ENCODE measurements at places on chromosomes 16 and 17. TPM values are rescaled to one million over a fixed set of nuclear protein-coding genes. Genes with fewer than 3 reads are reported as not detected.
A peak's percentile ranks its signal among the peaks of the same experiment; 100 is the strongest.

- DNase-seq: no peak
Measured at GRCh38 chr16:61676740-61677139, 359.5 kb downstream of the CDH8 start.

DNA sequence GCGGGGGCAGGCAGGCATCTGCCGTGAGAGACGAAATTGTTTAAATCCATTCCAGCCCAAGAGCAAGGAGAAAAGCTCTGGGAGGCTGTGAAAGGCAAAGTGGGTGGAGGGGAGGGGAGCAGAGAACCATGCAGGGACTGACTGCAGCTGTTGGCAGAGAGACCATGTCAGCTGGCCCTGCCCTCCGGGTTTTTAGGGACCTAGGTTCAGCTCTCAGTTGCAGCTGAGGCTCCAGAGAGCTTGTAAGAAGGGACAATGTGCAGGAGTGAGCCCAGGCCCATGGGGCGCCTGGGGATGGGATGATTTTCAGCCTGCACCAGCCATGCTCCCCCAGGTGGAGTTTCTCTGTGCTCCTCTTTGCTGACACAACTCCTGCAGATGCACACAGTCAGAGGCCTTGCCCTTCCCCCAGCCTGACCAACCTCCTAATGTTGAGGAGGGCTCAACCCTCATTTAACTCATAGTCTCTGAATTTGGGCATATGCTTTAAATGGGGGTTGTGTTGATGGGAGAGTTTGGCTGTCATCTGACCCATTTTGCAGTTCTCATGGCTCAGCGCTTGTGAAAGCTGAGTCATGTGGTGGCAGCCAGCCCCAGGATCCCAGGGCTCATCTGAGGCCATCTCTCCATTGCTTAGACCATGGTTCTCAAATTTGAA is 70.9 kb downstream of the PLXDC1 start:
- DNase-seq: no peak

DNA sequence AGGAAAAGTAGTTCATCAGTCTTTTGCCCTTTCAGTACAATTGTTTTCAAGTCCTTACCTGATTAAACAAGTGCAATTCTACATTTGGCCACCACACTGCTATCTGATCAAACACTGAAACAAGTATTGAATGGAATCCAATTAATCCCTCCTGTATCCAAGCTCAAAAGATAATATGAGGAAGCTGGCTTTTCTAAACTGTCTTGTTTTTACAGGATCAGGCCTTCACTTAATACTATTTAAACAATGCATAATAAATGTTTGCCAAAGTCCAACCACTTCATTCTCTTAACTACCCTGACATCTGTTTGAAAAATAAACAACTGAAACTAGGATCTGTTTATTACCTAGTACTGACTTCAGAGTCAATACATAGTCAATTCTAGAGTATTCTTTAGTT is 131.6 kb downstream of the MRTFB start:
- DNase-seq: no peak

- DNase-seq: peak; percentile 90
Measured at GRCh38 chr17:40111221-40112128, 10.3 kb upstream of the MSL1 start.

DNA sequence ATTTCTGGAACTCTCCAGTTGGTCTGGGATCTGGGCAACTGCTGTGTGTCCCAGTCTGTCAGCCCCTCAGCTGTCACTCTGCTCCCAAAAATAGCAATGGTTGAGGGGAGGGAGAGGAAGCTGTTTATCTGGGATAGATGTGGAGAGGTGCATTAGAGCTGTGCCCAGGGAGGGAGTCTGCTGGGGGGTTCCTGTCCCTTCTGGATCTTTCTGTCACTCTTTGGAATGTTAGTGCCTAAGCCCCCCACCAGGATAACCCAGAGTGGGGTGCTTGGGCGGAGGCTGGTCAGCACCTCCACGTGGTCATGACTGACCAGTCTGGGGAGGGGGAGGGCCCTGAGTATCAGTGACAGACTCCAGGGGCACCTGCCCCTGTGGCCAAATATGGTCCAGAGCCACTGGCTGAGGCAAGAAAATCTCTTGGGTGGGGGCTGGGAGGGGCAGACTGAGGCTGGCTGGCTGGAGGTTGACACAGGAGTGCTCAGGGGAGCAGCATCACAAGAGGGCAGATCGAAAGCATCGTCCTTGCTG is at the start of gene UNC45B:
Gene UNC45B (plus strand): TSS at position 443 of the 531 bp plus-strand sequence. CDS start 447 bp downstream, outside the sequence.
- no peak for DNase-seq

DNA sequence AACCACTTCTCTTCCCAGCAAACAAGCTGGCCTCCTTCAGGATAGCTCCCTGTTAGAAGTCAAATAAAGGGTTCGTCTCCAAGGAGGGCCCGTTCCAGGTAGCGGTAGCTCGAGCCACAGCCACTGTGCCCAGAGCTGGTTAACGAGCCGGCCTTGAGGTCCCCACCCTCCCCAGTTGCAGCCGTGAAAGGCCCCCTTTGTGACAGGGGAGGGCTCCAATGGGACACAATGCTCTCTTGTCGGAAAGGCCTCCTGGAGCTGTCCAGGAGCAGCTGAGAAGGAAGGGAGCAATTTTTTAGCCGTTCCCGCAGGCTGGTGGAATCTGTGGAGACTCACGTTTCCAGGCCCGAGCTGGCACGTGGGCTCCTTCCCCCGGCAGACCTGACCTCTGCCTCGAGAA is 29.9 kb upstream of the FOXF1 start:
- no peak for DNase-seq

DNA sequence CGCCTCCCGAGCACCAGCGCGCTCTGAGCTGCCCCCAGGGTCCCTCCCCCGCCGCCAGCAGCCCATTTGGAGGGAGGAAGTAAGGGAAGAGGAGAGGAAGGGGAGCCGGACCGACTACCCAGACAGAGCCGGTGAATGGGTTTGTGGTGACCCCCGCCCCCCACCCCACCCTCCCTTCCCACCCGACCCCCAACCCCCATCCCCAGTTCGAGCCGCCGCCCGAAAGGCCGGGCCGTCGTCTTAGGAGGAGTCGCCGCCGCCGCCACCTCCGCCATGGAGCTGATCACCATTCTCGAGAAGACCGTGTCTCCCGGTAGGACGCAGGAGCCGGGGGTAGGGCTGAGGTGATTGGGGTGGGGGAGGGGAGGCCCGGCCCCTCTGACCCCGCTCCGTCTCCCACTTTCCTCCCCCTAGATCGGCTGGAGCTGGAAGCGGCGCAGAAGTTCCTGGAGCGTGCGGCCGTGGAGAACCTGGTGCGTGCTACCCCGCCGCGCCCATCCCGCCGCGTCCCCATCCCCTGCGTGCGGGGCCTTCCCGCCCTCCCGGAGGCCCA is 329 bp downstream of the KPNB1 start:
- DNase-seq: no peak

DNA sequence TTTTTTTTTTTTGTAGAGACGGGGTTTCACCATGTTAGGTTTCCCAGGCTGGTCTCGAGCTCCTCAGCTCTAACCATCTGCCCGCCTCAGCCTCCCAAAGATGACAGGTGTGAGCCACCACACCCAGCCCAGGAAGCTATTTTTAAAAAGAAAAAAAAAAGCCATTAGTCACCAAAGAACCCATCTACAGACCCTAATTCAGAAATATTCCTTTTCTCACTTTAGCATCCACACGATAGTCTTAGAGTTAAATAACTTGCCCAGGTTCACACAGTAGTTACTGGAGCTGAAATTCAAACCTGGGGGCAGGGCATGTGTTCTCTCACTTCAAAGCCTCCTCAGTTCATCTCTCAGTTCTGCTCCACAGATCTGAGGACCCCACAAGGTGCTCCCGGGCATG is 70.3 kb upstream of the NOL11 start:
- no peak for DNase-seq

DNA sequence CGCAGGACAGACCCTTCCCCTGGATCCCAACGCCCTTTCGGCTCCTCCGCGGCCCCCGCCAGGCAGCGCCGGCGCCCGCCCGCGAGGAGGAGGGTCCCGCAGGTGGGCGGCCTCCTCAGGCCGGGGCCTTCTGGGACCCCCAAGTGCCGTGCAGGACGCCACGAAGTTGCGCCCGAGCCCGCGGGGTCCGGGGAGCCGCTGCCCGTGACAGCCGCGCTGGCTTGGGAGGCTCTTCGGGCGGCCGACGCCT is 504 bp downstream of the ERN1 start:
- DNase-seq: no peak

DNA sequence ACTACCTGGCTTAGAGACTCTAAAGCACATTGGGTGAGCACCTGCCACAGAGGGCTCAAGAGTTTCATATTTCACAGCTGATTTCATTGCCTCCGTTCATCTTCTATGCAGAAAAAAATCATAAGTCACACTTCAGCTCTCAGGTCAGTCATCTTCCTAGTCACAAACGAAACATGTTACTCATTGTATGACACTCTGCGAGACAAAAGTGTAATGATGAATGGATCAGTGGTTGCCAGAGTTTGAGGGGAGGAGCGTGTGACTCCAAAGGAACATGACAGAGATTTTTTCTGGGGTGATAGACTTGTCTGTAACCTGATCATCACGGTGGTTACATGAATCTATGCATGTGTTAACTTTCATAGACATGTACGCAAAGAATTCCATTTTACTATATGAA is 195.2 kb upstream of the CNTNAP4 start:
- DNase-seq: no peak

DNA sequence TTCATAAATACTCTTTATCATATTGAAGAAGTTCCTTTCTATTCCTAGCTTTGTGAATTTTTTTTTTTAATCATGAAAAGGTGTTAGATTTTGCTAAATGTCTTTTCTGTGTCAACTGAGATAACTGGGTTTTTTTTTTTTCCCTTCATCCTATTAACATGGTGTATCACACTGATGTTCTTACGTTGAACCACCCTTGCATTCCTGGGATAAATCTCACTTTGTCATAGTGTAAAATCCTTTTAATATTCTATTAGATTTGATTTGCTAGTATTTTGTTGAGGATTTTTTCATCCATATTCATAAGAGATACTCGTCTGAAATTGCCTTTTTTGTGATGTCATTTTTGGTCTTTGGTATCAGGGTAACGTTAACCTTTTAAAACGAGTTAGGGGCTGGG is 49.2 kb downstream of the CHCT1 start:
- DNase-seq: no peak

GRCh38 chr16:79598348-79599181 is 2.0 kb downstream of the MAF start:
- DNase-seq: peak; percentile 61

CDR2L gene
- total RNA-seq: 83.8 TPM

CA7 gene
- not detected for total RNA-seq

CFAP97D1 gene
- not detected for total RNA-seq

TERB1 gene
- total RNA-seq: not detected

Data from mucosa of gallbladder (tissue), 1 donor.